ENCODE measurements at places on chromosomes 7 and 10. TPM values are rescaled to one million over a fixed set of nuclear protein-coding genes. Genes with fewer than 3 reads are reported as not detected.

ITPRID1 gene
- not detected for polyA plus RNA-seq

PPP1R17 gene
- polyA plus RNA-seq, result not detected

GJD4 gene
- polyA plus RNA-seq, result not detected

DMBT1 gene
- not detected for polyA plus RNA-seq

MAP3K8 gene
- polyA plus RNA-seq, result 3.7 TPM

NKX2-3 gene
- polyA plus RNA-seq, result not detected

All from SK-N-SH (cell line).